Aorta (tissue), 5 donors: ENCODE measurements at places on chromosomes 5 and 9.

- DNase-seq, result no peak
Observed at GRCh38 chr9:136378170-136379002, 4.9 kb upstream of the CARD9 start.

DNA sequence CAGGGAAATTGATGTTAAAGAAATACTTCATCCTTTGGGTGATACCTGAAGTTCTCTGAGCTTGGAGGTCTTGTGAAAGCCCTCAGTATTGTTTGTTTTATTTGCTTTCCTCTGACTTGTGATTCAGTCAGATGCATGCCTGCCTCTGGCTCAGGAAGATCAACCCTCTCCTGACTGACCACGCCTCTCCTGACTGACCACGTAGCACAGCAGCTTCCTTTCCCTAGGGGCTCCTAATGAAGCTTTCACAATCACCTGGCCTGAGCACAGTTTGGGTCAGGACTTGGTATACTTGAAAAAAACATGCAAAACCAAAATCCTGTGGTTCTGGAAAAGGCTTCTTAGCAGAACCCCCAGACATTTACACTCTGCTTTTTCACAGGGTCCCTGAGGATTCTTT lies 3.8 kb downstream of the TGFBI start:
- DNase-seq, result peak; percentile 44

DNA sequence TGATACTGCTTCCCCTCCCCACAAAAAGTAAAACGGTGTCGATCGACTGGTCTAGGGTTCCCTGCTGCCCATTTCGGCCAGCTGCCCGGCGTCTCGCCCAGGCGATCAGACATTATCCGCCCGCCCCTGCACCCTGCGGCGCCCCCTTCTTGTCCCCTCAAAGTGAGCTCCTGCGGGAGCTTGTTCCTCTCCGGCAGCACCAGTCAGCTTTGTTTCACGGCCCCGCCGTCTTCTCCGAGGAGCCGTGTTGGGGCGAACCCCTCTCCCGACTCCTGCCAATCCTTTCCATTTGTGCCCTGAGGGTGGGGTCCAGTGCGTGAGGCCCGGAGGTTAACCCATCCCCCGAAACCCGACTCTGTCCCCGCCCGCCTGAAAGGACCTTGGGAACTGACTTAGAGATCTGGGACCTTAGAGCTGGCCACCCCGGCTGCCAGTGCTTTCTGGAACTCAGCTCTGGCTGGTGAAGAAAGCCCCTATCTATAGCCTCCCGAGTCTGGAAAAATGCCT lies 518 bp downstream of the UBE2B start:
- peak; percentile 77 for DNase-seq

GRCh38 chr5:140145256-140145655 lies 19.5 kb downstream of the IGIP start:
- no peak for DNase-seq

DNA sequence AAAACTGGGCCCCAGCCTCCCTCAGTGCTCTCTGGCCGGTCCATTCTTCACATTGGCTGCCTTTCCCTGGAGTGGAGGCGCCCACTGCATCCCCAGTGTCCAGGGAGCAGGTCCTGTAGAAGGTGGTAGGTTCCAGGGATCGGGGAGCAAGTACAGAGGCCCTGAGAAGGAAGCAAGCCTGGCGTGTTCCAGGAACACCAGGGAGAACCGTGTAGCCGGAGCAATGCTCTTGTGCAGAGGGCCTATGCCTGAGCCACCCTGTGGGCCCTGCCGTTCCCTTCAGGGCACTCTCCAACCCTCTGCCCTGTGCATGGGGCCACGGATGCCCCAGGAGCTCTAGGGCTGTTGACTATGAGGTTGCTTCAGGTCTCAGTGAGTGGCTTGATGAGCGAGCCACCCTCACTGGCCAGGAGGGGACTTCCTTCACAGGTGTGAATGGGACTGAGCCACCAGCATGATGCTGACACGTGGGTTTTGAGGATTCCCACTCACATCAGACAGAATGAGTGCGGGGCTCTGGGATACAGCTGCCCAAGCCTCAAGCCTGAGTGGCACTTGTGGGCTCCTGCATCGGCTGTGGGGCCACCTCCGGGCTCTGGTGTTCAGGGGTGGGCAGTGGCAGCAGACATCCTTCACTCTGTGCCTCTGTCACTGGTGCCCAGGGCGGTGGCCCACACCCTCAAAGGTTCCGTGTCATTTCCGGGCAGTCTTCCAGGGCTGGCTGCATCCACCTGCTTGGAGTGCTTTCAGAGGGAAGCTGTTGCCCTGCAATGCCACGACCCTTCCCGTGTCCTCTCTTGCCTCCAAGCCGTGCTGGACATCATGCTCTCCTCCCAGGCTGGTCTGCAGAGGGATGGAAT lies 54.4 kb downstream of the ADAMTS2 start:
- DNase-seq, result peak; percentile 62

GRCh38 chr9:134473141-134474054 lies 147.1 kb downstream of the RXRA start:
- DNase-seq, result no peak

DNA sequence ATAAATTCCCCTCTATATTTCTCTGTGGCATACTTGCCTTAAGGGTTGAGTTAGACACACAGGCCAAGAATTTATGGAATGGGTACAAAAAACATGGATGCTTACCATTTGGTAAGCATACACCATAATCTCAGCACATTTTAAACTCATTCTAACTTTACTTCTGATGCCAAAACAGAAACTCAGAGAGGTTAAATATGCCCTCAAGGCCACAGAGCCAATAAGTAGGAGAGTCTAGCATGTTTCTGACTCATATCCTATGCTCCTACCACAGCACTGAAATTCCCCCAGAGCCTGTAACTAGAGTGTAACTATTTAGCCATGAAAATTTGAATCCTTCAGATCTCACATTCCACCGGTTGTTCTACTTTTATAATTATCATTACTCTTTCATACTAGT lies 559.7 kb downstream of the ACTL7B start:
- no peak for DNase-seq
